ENCODE measurements at places on chromosomes 11 and 22.

DNA sequence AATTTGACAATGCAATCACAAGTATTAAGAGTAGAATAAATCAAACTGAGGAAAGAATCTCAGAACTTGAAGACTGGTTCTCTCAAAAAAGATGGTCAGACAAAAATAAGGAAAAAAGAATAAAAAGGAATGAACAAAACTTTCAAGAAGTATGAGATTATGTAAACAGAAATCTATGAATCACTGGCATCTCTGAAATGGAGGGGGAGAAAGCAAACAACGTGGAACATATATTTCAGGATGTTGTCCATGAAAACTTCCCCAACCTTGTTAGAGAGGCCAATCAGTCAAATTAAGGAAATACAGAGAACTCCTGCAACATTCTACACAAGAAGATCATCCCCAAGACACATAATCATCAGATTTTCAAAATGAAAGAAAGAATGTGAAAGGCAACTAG lies 235.7 kb downstream of the SBF2 start:
- no peak overlapping the region for H3K4me3 ChIP-seq
- H3K36me3 ChIP-seq, result no peaks in the 10 kb centered on the region
- no peaks in the 10 kb centered on the region for H3K27me3 ChIP-seq

- no peak overlapping the region for H3K27ac ChIP-seq
- H3K4me3 ChIP-seq, result no peak overlapping the region
Measured at GRCh38 chr22:30013201-30013600, 67.1 kb upstream of the HORMAD2 start.

- H3K4me3 ChIP-seq, result no peak overlapping the region
- no peaks in the 10 kb centered on the region for H3K36me3 ChIP-seq
- H3K27ac ChIP-seq, result no peak overlapping the region
- peak; percentile 26 for DNase-seq
Measured at GRCh38 chr11:45543808-45544422, 121.5 kb downstream of the CHST1 start.

DNA sequence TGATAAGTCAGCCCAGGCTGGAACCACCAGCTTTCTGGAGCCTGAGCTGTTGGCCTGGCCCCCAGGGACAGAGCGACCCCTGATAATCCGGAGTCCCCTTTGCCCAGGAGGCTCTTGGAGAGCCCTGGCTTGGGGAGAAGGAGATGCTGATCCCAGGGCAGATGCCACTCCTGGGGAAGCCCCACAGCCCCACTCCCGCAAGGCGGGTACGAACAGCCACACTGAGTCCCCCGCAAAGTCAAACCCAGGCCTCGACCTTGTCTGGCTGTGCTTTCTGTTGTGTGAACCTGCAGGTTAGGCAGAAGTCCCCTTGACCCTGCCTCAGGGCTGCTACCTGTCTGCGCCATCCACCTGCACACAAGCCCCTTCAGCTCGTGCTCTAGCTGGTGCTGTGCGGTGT lies 108.0 kb downstream of the KCNQ1OT1 start:
- no peak for DNase-seq
- H3K4me1 ChIP-seq, result peaks cover 5% of the 10 kb centered on the region
- no peak overlapping the region for H3K27ac ChIP-seq

DNA sequence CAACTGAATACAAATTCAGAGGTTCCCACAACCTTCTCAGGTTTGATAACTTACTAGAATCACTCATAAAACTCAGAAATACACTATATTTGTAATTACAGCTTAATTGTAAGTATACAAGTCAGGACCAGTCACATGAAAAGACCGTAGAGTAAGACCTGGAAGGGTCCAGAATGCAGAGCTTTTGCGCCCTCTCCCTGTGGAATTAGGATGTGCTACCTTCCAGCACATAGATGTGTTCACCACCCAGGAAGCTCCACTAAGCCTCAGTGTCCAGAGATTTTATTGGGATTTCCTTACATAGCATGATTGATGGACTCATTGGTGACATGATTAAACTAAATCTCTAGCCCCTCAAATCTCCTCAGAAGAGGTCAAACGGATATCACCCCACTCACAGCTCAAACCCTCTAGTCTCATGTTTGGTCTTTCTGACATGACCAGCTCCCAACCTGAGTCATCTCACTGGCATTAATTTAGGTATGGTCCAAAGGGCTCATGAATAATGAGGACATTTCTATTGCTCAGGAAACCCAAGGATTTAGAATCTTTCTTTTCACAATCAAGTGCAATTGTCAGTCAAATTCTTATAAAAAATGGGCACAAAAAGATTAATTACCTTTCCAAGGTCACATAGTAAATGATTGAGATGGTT lies 77.2 kb upstream of the UBASH3B start:
- no peaks in the 10 kb centered on the region for H3K27me3 ChIP-seq
- no peak overlapping the region for H3K27ac ChIP-seq
- H3K36me3 ChIP-seq, result no peaks in the 10 kb centered on the region
- no peak for DNase-seq
- no peak overlapping the region for H3K4me3 ChIP-seq

GRCh38 chr11:123536690-123537437 lies 106.8 kb downstream of the GRAMD1B start:
- H3K36me3 ChIP-seq, result no peaks in the 10 kb centered on the region
- no peaks in the 10 kb centered on the region for H3K4me1 ChIP-seq
- no peaks in the 10 kb centered on the region for H3K27me3 ChIP-seq

DNA sequence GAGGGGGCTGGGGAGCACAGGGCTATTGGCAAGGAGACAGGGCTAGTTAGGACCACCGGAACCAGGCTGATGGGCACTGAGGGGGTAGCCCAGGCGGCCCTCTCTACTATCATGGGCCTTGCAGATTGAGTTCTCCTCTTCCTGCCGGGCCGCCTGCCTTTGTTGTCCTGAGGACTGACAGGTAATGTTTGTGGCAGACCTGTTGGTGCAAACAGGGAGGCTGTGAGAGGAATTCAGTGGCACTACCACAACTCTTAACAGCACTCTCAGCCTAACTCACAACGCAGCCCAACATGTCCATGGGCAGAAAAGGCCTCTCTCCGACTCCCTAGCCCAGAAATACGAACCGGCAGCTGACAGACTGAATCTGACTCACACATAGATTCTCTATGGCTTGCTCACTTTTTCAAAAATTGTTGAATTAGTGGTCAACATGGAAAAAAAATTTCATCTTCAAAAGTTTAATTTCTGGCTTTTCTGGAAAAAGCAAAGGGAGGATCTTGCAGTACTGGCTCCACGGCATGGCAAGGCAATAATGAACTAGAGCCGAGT lies 11.4 kb downstream of the KCNJ5 start:
- no peak overlapping the region for H3K4me3 ChIP-seq
- no peaks in the 10 kb centered on the region for H3K27me3 ChIP-seq
- H3K4me1 ChIP-seq, result no peaks in the 10 kb centered on the region

GRCh38 chr11:16526947-16527346 lies 170.6 kb upstream of the SOX6 start:
- H3K27ac ChIP-seq, result no peak overlapping the region
- no peaks in the 10 kb centered on the region for H3K27me3 ChIP-seq
- no peak for DNase-seq
- H3K36me3 ChIP-seq, result no peaks in the 10 kb centered on the region
- no peak overlapping the region for H3K4me3 ChIP-seq

- H3K4me1 ChIP-seq, result no peaks in the 10 kb centered on the region
- no peak for DNase-seq
- H3K27me3 ChIP-seq, result peaks cover 88% of the 10 kb centered on the region
- no peaks in the 10 kb centered on the region for H3K36me3 ChIP-seq
Measured at GRCh38 chr22:44892243-44892642, 117.6 kb downstream of the PHF21B start.

- no peak overlapping the region for H3K4me3 ChIP-seq
- H3K36me3 ChIP-seq, result no peaks in the 10 kb centered on the region
- DNase-seq, result no peak
- H3K27ac ChIP-seq, result no peak overlapping the region
- peaks cover 17% of the 10 kb centered on the region for H3K27me3 ChIP-seq
Measured at GRCh38 chr11:69229511-69229910, 64.4 kb upstream of the MYEOV start.

GRCh38 chr11:32385998-32386397 lies 49.3 kb downstream of the WT1 start:
- no peaks in the 10 kb centered on the region for H3K36me3 ChIP-seq
- no peak overlapping the region for H3K4me3 ChIP-seq
- no peak overlapping the region for H3K27ac ChIP-seq
- peak; percentile 27 for DNase-seq

DNA sequence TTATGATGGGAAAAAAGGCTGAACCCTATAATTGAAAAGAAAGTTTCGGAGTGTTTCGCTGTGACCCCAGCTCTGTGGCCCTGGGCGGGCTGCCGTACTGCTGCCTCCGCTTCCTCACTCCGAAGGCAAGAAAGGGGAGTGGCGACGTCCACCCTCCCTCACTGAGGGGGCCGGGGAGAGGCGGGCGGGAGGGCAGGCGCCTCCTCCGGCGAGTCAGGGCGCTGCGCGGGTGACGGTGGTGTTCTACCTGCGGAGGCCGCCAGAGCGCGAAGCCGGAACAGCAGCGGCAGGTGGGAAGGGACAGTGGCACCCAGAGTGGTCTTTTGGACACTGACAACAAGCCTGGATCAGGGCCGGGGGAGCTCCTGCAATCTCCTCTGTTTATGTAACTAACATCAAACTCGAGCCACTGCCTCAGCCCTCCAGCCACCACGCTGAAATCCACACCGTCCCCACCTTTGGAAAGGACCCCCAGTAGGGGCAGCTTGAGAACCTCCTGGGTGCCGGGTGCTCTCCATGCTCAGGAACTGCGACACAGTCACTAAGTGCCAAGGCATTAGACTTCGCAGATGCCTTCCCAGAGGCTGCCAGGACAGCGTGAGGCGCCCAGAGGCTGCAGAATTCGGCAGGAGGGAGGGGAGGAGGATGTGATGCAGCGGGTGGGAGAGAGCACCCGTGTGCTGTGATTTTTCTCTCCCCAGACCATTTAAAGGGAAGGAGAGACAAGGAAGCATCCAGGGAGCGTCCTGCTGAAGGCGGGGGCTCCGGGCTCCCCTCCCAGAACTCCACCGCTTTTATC lies 25.5 kb downstream of the BID start:
- H3K4me3 ChIP-seq, result no peak overlapping the region
- H3K4me1 ChIP-seq, result no peaks in the 10 kb centered on the region
- H3K36me3 ChIP-seq, result no peaks in the 10 kb centered on the region
- no peak for DNase-seq
- H3K27me3 ChIP-seq, result no peaks in the 10 kb centered on the region

GRCh38 chr11:27205250-27205649 lies 157.8 kb downstream of the CCDC34 start:
- H3K36me3 ChIP-seq, result no peaks in the 10 kb centered on the region
- no peak overlapping the region for H3K27ac ChIP-seq
- no peaks in the 10 kb centered on the region for H3K27me3 ChIP-seq
- H3K4me1 ChIP-seq, result no peaks in the 10 kb centered on the region
- no peak overlapping the region for H3K4me3 ChIP-seq

DNA sequence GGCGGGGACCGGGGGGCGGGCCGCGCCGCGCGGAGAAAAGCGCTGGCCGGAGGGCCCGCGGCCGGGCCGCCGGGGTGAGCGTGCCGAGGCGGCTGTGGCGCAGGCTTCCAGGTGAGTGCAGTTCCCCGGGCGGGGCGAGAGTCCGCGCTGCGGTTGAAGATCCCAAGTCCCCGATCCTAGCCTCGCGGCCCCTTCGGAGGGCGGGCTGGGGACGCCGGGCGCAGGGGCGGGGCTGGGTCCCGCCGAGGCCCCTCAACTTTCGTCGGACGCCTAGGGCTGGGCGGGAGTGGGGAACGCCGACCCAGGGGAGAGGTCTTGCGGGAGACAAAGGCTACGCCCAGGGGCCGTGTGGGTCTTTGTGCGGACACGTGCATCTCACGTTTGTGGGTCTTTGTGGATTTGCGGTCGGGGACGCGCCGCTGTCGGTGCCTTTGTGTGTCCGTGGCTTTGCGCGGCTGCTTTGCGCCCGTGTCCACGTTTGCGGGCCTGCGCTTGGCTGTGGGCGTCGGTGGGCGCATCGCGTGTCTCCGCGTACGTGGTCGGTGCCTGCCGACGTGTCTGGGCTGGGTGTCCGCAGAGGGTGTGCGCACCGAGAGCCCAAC lies at the start of gene TSKU:
Gene TSKU, plus strand, starts transcription at position 63 of the 602 bp plus-strand sequence. CDS start 12,261 bp downstream, outside the sequence.
- no peak for DNase-seq
- peak within 1 kb of the TSS; percentile 65 for H3K27ac ChIP-seq
- H3K36me3 ChIP-seq, result no peaks in the 10 kb centered on the region
- H3K4me1 ChIP-seq, result peaks cover 7% of the 10 kb centered on the region

GRCh38 chr22:31730344-31730711 lies 19.6 kb downstream of the PRR14L start:
- H3K4me1 ChIP-seq, result no peaks in the 10 kb centered on the region
- no peak overlapping the region for H3K27ac ChIP-seq
- H3K4me3 ChIP-seq, result no peak overlapping the region
- DNase-seq, result no peak
- no peaks in the 10 kb centered on the region for H3K36me3 ChIP-seq

GRCh38 chr11:67507242-67507863 lies 609 bp downstream of the CDK2AP2 start:
- H3K4me3 ChIP-seq, result peak overlapping the region; percentile 75
- no peaks in the 10 kb centered on the region for H3K36me3 ChIP-seq
- H3K4me1 ChIP-seq, result peaks cover 20% of the 10 kb centered on the region
- peak; percentile 28 for DNase-seq
- H3K27me3 ChIP-seq, result peaks cover 53% of the 10 kb centered on the region

GRCh38 chr11:69076129-69076791 lies 27.5 kb downstream of the TPCN2 start:
- H3K27ac ChIP-seq, result no peak overlapping the region
- H3K36me3 ChIP-seq, result no peaks in the 10 kb centered on the region
- H3K27me3 ChIP-seq, result no peaks in the 10 kb centered on the region
- no peaks in the 10 kb centered on the region for H3K4me1 ChIP-seq
- no peak for DNase-seq

DNA sequence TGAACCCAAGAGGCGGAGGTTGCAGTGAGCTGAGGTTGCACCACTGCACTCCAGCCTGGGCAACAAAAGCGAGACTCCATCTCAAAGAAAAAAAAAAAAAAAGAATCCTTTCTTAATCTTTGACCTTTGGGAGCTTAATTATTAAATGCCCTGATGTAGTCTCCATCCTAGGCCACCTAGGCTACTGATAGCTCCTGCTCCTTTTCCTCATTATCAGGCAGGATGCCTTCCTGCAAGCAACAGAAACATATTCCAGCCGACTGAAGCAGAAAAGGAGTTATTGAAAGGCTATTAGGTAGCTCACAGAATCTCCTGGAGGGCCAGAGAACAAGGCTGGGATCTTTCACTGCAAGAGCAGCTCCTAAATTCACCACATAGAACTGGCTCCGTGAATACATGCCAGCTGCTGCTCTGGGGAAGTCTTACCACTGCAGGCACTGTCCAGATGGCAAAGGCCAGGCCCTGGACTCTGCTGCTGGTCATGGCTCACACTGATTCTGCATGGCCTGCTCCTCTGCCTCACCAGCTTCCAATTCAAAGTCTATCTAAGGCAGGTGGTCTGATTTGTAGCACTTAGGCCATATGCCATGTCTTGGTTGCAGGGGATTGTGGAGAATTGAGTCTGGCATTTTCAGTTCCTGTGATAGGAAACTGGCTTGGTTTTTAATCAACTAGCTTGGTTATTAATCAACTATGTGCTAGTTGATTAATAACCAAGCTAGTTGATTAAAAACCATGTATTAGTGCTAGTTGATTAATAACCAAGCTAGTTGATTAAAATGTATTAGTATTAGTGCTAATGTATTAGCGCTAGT lies 26.0 kb upstream of the POLD3 start:
- no peaks in the 10 kb centered on the region for H3K36me3 ChIP-seq
- no peak for DNase-seq
- H3K4me1 ChIP-seq, result no peaks in the 10 kb centered on the region
- no peaks in the 10 kb centered on the region for H3K27me3 ChIP-seq
- no peak overlapping the region for H3K27ac ChIP-seq

Data from MM.1S (cell line).